Activated CD4-positive, CD25-positive, alpha-beta regulatory T cell (primary cell): ENCODE measurements at places on chromosomes 7 and 10.

DNA sequence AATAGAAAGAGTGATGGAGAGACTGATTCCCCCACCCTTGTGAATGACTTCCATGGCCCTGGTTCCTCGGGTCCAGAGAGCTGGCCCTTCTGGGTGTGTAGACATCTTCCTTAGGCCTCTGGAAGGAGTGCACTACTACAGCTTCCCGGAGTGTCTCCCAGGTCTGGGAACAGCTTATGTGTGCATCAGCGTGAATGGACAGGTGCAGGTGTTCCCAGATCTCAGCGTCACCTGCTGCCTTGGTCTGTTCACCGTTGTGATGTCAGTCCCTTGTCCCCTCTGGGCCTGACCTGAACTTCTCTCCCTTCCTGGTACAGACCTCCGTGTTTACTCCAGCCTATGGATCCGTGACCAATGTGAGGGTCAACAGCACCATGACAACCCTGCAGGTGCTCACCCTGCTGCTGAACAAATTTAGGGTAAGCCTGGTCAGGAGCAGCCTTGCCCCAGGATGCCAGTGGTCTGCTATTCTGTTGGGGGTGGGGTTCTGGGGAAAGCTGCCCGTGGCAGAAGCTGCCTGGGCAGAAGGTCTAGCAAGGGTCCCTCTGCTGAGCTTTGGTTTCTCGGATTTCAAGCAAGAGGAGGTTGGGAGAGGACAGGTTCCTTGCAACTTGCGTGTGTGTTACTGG, 10.5 kb upstream of the DEPP1 start:
- DNase-seq: no peak

GRCh38 chr10:99927721-99928280, 81.9 kb downstream of the DNMBP start:
- DNase-seq: no peak

DNA sequence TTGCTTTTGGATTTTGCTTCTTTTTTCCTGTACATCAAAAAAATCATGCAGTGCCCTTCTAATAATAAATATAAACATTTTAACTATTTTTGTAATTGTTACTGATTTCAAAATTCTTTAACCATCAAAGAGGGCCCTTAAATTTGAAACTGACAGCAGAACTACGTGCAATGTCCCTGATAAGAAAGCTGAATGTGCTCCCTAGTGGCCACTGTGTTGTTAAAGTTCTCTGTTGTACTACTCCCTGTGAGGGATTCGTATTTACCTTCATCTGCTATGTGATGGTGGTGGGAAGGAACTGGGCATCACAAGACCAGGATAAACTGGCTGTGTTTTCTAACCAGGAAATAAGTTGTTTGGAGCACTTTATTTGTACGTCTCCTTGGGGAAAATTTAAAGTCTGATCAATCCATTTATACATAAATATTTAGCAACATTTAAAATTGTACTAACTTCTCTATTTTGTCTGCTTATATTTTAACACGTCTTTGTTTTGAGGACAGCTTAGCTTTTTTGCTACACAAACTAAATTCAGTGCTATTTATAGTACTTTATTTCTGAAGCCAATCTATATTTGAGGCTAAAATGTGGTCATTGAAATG, 322.4 kb downstream of the HGF start:
- no peak for DNase-seq

DNA sequence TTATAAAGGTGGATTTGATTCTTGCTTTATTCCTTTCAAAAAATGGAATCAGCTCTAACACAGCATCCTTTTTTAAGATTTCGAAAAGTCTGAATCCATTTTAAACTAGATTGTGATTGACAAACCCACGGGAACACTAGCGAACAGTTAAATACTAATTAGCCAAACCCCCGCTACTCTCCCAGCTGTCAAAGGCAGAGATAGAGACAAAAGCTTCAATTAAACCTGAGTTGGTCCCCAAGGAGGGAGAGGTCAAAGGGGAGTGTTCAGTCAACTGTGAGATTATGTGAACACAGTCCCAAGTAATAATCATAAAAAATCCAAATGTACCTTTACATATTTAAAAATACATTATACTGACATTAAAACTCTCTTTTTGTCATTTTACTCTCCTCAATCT, 65.7 kb upstream of the TBX20 start:
- no peak for DNase-seq

DNA sequence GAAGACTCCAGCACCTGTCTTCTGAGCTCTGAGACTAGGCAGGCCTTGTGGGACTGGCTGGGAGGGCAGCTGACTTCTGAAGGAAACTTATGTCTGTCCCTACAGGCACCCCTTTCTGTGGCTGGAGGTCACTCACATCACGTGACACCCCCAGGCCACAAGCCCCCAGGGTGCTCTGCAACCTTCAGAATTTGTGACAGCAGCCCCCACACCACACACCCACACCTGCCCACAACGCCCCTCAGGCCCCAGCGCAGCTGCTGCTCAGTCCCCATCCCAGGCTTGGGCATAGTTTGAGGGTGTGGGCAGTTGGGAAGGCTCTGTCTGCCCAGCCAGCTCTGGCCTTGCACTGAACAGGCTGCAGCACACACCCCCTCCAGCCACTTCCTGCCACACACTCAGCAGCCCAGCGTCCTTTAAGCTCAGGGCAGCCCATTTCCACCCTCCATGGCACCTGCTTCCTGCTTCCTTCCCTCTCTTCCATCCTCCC, 80.0 kb upstream of the UNC5B start:
- no peak for DNase-seq

DNA sequence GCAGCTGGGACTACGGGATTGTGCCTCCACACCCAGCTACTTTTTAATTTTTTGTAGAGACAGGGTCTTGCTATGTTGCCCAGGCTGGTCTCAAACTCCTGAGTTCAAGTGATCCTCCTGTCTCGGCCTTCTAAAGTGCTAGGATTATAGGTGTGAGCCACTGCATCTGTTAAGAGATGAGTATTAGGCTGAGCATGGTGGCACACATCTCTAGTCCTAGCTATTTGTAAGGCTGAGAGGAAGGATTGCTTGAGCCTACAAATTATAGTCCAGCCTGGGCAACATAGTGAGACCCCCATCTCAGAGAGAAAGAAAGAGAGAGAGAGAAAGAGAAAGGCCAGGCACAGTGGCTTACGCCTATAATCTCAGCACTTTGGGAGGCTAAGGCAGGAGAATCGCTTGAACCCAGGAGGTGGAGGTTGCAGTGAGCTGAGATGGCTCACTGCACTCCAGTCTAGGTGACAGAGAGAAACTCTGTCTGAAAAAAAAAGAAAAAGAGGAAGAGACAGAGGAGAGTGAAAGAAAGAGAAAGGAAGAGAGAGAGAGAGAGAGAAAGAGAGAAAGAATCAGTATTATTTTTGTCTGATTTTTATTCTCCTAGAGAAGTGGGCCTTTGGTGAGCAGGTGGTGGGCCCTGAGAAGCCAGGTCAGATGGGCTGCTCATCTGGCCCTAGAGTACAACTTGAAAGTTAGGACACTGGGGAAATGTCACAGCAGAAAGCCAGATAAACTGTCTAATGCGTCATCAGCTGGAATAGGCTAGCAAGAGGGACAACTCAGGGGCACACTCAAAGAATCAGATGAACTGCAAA, 58.2 kb upstream of the ZRANB1 start:
- DNase-seq: no peak

- DNase-seq: no peak
Measured at GRCh38 chr10:82402906-82403401, 528.0 kb downstream of the NRG3 start.

GRCh38 chr7:55185941-55186609, 167.3 kb downstream of the EGFR start:
- DNase-seq: no peak

DNA sequence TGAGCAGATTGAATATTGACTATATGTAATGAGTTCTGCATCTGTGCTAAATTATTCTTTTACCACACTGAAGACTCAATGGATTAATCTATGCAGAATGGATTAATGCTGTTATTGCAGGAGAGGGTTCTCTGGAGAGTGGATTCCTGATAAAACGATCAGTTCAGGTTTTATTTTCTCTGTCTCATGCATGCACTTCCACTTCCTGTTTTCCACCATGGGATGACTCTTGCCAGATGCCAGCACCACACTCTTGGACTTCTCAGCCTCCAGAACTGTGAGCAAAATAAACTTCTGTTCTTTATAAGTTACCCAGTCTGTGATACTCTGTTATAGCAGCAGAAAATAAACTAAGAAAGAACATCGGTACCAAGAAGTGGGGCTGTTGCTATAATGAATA, 207.5 kb downstream of the KCND2 start:
- DNase-seq: no peak

GRCh38 chr10:95408983-95409873, 118.4 kb upstream of the PDLIM1 start:
- DNase-seq: no peak

GRCh38 chr10:115727129-115727528, 545.9 kb downstream of the GFRA1 start:
- DNase-seq: no peak

DNA sequence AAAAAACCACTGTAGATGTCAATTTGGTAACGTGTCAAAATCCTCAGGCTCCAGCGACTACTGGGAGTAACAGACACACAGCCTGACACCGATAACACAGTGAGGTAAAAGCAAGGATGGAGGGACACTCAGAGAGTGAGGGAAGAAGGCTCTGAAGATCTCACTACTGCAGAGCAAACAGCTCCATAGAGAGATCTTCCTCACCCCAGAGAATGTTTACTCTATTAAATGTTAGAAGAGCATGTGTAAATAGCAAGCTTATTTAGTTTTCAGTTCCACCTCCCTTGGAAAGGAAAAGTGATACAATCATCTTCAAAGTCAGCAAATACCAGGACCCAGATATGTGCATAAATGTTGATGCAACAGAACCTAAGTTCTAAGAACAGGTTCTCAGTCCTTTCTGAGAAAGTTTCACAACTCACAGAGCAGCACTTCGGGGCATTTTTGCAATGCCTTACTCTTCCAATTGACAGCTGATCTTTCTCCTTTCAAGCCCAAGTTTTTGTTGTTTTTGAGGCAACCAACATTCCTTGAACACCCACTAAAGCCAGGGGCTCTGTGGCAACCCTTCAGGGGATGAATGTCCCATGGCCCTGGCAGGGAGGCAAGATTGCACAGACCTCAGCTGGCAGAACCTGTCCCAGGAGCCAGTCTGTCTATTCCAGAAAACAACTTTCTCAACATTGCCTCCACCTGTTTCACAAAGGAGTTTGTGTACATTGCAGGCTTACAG, 177.4 kb downstream of the SFMBT2 start:
- no peak for DNase-seq
